Activated gamma-delta T cell (primary cell): ENCODE measurements at places on chromosomes 4 and X.
A peak's percentile ranks its signal among the peaks of the same experiment; 100 is the strongest.

DNA sequence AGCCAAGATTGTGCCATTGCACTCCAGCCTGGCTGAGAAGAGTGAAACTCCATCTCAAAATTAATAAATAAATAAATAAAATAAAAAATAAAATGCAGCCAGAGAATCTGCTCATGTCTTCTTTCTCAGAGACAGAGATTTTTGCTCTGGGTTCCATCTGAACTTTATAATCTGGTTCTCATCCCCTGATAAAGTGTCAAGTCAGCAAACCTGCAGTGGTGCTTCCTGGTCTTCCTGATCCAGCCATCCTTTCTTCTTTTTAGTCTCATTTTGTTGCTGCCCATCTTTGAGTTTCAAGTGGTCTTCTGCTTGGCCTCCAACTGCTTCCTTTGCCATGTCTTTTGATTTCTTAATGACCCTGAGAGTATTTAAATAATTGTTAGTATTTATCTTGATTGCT is 24.1 kb downstream of the MAP7D3 start:
- no peak for DNase-seq

DNA sequence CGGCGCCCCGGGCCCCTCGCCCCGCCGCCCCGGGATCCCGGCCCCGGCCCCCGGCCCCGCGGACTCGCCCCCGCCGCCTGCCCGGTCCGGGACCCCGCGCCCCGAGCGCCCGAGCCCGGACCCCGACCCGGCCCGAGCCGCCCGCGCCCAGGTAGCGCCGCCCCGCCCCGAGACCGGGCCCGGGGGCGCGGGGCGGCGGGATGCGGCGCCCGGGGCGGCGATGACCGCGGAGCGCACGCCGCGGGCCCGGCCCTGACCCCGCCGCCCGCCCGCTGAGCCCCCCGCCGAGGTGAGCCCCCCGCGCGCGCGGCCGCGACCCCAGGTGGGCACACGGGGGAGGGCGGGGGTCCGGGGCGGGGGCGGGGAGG is 224 bp downstream of the FGFRL1 start:
- no peak for DNase-seq

GRCh38 chrX:9942086-9942485 is 25.1 kb upstream of the CLDN34 start:
- no peak for DNase-seq

GRCh38 chr4:8133897-8134563 is 24.6 kb downstream of the ABLIM2 start:
- no peak for DNase-seq

DNA sequence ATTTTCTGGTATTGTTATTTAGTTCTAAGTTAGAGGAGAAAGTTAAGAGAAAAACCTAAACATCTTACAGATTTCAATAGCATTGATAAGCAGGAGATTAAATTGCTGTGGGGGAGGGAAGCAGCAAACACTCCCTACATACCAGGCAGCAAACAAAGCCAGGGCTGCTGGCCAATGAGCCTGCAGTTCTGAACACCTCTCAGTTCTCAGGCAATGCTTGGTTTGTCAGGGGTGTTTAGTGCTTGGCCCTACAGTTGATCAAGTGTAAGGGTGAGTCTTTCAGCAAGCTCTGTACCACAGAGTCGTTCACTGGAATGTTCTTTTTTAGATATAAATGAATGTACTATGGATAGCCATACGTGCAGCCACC is 38.6 kb downstream of the EGFL6 start:
- DNase-seq: no peak

GRCh38 chrX:103215425-103215991 is 600 bp downstream of the BEX4 start:
- peak; percentile 38 for DNase-seq

GRCh38 chrX:119880076-119880475 is 8.4 kb downstream of the NDUFA1 start:
- no peak for DNase-seq

GRCh38 chr4:61128682-61129081 is 71.4 kb upstream of the ADGRL3 start:
- DNase-seq: no peak

DNA sequence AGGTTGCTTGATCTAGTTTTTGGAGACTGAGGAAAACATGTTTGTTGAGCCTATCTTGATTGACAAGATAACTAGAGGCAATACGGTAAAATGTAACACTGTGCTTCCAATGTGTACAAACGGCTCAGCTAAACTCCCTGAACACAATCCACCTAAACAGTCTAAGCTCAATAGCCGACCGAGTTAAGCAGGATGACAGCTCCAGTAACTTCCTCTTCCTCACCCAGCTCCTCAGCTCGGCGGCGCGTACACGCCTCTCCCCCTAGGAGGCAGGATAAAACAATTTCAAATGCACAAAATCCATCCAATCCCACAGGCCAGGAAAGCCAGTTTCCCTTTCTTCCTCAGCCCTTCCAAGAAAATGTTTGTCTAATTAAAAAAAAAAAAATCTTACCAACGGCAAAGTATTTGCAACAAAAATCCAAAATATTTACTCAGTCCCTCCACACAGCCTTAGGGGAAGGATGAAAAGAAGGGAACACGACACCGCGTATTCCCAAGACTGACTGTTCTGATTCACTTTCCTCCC is 1.0 kb downstream of the CNOT6L start:
- peak; percentile 17 for DNase-seq

GRCh38 chrX:23788521-23788920 is 5.5 kb downstream of the SAT1 start:
- DNase-seq: no peak

DNA sequence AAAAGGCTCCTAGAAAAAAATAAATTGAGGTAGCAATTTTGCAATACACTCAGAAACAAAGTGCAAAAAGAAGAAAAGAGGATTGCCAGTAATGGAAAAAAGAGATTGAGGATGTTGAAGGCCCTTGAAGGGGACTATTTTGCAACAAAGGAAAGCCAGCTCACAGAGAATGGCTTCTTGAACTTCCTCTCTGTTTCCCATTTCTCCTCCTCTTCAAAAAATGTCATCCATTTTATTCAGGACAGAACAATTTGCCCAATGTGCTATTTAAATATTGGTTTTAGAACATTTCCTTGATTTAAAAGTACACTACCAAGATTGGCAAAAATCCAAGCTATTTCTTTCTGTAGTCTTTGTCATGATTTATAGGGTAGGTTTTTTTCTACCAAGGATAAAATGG is 60.2 kb downstream of the GASK1B start:
- no peak for DNase-seq

DNA sequence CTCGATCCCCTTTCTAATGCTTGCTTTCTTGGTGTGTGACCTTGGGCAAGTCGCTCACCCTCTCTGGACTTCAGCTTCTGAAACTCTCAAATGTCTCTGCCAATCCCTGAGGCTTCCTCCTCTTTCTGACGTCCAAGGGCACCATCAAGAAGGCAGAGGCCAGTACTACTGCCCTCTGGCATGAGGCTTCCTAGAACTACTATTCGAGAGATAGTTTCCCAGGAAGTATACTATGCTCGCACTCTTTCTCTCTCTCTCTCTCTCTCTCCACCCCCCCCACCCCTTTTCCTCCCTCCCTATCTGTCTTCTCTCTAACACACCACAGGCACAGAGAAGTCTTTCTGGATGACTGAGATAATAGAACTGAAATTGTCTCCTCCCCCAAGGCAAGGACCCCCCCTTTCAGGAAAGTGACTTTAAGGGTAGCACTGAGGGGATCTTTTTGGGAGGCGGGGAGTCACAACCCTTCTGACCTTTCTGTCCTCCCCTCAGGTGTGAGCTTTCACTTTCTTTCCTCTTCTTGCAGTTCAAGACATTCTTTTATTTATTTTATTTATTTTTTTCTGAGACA is 20.0 kb upstream of the BCOR start:
- no peak for DNase-seq

- no peak for DNase-seq
These were observed 69.8 kb upstream of the LRPAP1 start for GRCh38 chr4:3601992-3602391.

GRCh38 chrX:71298119-71298518 is 3.4 kb upstream of the ITGB1BP2 start:
- DNase-seq: no peak

- no peak for DNase-seq
These were observed 81.4 kb downstream of the FBXW7 start for GRCh38 chr4:152454398-152455011.

GRCh38 chr4:112002248-112002661 is 143.0 kb upstream of the FAM241A start:
- DNase-seq: no peak

DNA sequence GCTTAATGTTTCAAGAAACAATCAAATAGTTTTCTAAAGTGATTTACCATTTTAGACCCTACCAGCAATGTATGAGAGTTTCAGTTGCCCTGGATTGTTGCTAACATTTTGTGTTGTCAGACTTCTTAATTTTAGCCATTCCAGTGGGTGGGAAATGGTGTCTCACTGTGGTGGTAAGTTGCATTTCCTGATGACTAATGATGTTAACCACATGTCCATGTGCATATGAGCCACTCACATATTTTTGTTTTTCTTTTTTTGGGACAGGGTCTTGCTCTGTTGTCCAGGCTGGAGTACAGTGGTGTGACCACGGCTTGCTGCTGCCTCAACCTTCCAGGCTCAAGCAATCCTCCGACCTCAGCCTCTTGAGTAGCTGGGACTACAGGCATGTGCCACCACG is 48.3 kb downstream of the MED28 start:
- no peak for DNase-seq

- DNase-seq: no peak
These were observed 220.6 kb upstream of the ZC4H2 start for GRCh38 chrX:65196758-65197360.

- DNase-seq: no peak
These were observed 2.7 kb downstream of the GJB1 start for GRCh38 chrX:71225676-71226075.

DNA sequence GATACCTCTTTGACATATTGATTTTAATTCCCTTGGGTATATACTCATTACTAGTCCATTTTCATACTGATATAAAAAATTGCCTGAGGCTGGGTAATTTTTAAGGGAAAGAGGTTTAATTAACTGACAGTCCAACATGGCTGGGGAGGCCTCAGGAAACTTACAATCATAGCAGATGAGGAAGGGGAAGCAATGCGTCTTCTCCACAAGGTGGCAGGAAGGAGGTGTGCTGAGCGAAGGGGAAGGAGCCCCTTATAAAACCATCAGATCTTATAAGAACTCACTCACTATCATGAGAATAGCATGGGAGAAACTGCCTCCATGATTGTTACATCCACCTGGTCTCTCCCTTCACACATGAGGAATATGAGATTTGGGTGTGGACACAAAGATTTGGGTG is 42.4 kb downstream of the MSX1 start:
- no peak for DNase-seq

GRCh38 chr4:26157541-26157940 is 163.3 kb upstream of the RBPJ start:
- no peak for DNase-seq

DNA sequence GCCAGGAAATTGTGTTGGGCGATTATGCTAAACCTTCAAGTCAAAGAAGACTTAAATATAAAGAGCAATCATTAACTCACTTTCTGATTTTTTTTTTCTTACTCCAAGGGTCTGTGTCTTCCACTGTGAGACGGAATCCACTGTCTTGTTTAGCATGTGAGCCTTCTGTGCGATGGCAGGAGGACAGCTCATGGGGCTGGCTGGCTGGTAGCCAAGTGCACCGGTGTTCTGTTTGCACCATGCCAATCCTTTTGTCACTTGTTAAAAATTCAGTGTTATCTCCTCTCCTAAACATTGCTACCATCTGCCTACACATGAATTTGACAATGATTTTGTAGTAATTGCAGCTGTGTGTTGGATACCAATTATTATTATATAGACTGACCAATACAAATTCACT is 1056.3 kb upstream of the IGFBP7 start:
- no peak for DNase-seq

- no peak for DNase-seq
These were observed 20.9 kb downstream of the PGM2 start for GRCh38 chr4:37847311-37847884.

DNA sequence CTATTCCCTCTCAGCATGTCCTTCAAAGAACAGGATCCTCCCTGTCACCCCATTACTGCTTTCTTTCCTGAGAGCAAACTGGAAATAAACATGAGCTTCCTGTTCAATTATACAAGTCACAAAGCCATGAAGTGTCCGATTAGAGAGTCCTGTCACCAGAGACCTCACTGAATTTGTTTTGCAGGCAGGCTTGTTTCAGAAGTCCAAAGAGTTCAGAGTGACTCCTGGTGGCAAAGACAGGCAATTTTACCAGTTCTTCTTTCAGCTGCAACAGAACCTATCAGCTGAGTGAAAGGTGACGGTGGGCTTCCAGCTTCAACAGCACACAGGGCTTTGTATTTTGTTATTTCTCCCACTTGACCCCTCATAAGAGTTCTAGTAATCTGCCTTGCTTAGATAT is 6.4 kb downstream of the ELK1 start:
- DNase-seq: no peak

- no peak for DNase-seq
These were observed 35.3 kb downstream of the FAT1 start for GRCh38 chr4:186688150-186688943.

DNA sequence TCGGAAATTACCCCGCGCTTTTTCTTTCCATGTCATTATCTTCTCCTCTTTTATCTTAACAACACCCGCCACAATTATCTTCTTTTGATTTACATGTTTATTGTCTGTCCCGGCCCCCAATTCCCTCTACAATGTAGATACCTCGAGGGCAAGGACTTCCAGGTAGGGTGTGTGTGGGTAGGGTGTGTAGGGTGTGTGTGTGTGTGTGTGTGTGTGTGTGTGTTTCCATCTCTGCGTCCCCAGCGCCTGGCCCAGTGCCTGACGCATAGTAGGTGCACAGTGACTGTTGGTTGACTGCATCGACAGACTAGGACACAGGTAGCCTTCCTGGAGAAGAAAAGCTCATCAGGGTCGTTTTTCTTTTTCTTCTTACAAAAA is 103.1 kb downstream of the UCHL1 start:
- no peak for DNase-seq

DNA sequence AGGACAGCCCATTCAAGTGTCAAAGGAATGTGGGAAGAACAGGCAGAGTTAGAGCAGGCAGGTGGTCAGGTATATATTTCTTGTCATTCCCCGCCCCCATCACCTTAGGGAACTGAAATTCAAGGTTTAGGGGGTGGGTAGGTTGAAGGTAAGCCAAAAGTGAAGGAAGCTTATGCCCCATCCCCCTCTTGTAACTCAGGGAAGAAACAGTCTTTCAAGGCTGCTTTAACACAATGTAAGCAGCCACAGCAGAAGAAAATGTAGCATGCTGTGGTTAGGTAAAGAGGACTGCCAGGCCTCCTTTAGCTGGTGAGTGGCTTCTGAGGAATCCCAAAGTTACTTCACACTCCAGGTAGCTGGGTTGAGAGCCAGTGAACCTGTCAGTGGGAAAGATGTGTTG is 122.3 kb downstream of the RS1 start:
- no peak for DNase-seq

GRCh38 chr4:11230866-11231265 is 197.8 kb downstream of the HS3ST1 start:
- no peak for DNase-seq

- no peak for DNase-seq
These were observed 1.4 kb downstream of the DDIT4L start for GRCh38 chr4:100188829-100189228.
